NCI-H1436 (cell line): ENCODE measurements at places on chromosomes 12 and 14.

- no peak for DNase-seq
Measured at GRCh38 chr14:56199095-56199981, 81.1 kb downstream of the PELI2 start.

DNA sequence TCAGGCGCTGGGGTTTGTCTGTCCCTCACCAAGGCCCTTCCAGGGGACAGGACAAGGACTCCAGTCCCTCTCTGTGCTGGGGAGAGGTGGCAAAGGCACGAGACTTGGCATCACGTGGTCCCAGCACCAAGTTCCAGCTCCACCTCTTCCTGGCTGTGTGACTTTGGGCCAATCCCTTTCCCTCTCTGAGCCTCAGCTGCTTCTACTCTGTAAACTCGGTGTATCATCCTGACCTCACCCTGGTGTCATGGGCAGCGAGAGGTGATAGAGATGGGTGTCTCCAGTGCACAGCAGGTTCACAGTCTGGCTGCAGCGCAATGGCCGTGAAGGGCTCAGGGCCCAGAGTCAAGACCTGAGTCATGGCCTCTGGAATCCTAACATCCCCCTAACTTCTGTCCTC, 54.0 kb downstream of the MVK start:
- no peak for DNase-seq

- peak; percentile 18 for DNase-seq
Measured at GRCh38 chr12:106342397-106343213, 14.9 kb upstream of the POLR3B start.

DNA sequence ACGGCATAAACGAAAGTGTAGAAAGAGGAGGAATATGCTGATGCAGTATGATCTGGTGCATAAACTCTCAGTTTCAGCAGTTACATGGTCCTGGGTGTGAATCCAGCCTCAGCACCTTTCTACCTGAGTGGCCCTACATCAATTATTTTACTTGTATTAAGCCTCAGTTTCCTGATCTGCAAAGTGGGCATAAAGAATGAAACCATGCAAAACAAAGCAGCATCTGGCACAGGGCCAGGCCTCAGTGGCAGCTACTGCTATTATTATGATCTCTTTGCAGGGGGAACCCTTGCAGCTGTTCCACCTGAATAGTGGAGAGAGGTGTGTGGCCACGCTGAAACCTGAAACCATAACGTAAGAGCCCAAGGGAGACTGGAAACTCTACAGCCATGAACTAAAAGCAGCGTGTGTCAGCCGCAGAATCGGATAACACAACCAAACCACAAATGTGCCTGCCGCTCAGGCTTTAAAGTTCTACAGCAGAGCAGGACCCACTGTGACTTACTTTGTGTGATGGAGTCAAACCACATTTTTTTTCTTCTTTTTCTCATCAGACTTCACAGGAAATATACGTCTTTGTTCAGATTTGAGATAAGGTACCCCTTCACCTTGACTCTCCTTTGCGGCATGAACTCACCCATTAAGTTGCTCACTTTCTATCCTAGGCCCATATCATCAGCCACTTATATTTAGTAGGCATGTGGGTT, 29.2 kb upstream of the FOS start:
- peak; percentile 72 for DNase-seq

DNA sequence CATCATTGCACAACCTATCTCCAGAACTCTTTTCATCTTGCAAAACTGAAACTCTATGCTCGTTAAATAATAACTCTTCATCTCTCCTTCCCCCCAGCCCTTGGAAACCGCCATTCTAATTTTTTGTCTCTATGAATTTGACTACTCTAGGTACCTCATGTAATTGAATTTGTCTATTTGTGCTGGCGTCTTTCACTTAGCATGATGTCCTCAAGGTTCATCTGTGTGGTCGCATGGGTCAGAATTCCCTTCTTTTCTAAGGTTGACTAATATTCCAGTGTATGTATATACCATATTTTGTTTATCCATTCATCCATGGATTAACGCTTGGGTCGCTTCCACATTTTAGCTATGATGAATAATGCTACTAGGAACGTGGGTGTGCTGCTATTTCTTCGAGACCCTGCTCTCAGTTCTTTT, 80.1 kb downstream of the PLXNC1 start:
- no peak for DNase-seq

DNA sequence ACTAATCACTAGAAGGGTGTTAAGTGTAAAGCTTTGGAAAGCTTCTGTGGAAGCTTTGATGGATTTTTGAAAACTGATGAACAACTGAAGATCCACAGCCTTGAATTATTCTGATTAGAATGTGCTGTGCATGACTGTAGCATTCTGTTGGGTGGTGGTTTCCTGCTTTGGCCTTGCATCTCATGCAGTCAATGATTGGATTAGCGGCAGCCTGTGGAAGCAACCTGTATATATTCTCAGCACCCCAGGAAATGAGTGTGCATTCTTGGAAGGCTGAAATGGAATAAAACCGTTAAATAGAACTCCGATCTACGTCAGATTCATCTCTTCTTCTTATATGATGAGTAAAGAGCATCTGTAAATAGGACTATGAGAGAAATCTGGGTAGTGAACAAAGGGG, 120.2 kb downstream of the SLC16A7 start:
- DNase-seq: no peak

- DNase-seq: no peak
Measured at GRCh38 chr12:93918262-93918661, 230.1 kb upstream of the PLXNC1 start.

GRCh38 chr12:62730649-62731048, 204.3 kb downstream of the PPM1H start:
- DNase-seq: no peak

GRCh38 chr12:789852-790563, 37.6 kb downstream of the WNK1 start:
- no peak for DNase-seq

GRCh38 chr14:82414853-82415539, 881.3 kb upstream of the SEL1L start:
- DNase-seq: no peak

GRCh38 chr12:110637869-110638441, 24.0 kb downstream of the TCTN1 start:
- no peak for DNase-seq

- no peak for DNase-seq
Measured at GRCh38 chr12:80943338-80943737, 5.6 kb upstream of the LIN7A start.

GRCh38 chr14:67267576-67268328, 26.5 kb downstream of the PALS1 start:
- no peak for DNase-seq

DNA sequence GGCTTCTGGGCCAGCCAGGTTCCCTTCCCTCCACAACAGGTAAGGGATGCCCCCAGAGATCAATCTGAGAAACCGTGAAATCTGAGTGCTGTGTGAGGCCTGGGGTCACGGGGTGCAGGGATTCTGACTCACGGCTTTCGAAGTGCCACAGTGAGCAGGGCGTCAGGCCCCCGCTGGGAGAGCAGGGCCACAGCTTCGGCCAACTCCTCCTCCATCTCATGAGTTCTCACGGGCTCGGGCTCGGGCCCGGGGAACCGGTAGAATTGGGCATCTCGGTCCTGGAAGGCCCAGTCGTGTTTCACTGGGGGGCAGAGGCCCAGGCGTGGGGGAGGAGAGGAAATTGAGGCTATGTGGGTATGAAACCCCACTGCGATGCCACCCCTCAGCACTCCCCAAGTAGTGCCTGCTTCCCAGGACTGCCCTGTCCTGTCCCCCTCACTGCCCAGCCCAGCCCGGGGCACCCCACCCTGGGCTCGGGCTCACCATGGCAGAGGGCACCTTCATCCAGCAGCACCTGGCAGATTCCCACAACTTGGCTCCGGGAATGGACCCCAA, 7.7 kb downstream of the RAPGEF3 start:
- DNase-seq: no peak

GRCh38 chr14:75088566-75089373, 19.3 kb downstream of the ZC2HC1C start:
- DNase-seq: peak; percentile 17

DNA sequence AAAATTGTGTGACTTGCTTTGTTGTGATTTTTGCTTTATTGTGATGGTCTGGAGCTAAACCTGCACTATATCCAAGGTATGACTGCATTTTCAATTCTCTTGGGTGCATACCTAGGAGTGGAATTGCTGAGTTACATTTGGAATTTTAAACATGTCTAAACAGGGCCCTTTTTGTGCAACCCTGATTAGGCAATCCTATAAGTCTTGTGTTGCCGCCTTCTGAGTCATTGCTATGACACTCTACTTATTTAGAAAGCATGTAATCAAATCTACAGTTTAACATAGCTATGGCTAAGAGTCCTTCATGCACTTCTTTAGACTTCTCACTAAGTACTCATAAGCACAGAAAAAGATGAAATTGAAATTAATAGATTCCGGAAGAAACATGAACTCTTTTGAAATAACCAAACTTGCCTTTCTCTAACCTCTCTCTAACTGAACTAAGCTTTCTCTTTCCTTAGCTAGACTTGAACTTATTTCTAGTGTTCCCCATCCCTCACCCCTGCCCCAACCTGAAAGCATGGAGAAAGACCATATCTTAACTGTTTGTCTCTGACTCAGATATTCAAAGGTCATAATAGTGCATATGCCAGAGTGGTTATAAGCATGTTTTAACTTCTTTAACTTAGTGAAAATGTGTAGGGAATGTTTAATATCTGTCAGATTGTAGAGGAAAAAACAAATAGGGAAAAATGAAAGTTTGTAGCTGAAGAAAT, 203.0 kb downstream of the SNAPC1 start:
- DNase-seq: no peak

DNA sequence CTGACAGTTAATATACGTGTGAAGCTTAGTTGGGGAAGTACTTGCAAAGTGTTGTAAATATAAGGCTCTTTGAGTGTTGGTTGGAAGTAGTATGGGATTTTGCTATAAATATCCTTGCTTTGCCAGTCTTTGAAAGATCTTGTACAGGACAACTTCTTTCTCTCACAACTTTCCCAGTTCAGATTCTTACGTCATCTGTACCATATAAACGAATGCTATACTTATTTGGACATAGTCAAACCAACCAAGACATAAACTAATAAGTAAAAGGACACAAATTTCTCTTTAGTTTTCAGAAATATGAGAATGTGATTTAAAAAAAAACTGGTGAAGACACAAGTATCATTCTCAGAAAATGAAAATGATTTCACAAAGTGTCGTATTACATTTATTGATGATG, 153.1 kb upstream of the NPAS3 start:
- no peak for DNase-seq

- DNase-seq: no peak
Measured at GRCh38 chr14:50932156-50932555, 12.1 kb downstream of the PYGL start.

- DNase-seq: no peak
Measured at GRCh38 chr12:6938353-6939190, 5.0 kb upstream of the RNU7-1 start.

DNA sequence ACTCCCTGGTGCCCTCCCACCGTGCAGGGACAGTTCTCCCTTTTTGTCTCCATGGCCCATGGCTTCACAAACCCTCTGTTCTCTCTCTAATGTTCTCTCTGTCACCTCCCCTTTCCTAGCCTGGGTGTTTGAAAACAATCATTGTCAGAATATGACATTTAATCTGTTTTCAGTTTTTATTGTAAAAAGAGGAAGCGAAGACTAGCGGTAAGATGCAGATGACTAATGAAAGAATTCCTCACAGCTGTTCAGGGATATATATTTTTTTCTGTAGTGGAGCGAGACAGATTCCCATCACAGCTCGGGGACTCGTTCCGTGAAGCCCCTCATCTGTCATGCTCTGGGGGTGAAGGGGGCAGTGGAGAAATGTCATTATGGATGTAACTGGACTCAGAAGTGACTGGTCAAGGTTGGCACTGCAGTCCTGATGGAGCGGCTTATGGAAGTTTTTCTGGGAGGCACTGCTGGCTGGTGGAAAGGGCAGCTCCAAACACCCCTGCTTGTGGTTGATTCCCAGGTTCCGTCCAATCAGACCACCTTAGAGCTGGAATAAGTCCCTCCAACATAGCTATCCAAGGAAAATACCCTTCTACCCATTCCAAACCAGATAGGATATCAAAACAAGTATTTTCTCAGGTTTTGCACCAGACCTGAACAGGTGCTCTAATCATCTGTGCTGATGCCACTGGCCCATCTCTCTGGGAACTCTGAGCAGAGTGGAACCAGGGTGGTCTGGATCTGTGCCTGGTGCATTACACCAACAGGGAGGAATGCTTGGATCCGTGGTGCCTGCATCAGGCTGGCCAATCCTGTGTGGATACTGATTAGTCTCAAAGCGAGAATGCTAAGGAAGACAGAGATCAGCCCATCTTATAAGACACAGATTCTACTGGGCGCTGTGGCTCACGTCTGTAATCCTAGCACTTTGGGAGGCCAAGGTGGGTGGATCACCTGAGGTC, 84.7 kb downstream of the GPATCH2L start:
- DNase-seq: no peak

DNA sequence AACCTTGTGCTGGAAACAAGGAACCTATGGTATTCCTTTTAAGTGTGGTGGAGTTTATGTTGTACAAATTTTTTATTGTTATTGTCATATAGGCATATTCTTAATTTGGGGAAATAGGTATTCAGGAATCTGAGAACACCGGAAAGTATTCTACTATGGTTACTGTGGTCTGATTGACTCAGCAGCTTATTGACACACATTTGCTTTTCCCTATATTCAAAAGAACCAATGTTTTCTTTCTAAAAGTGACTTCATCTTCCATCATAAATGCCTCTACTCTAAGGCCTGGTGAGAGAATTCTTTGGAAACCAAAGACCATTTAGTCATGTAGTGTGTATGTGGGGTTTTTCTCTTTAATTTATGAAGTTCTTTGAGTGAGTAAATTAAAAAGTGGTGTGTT, 474.8 kb downstream of the TMTC2 start:
- no peak for DNase-seq

GRCh38 chr12:13044906-13045299, 722 bp downstream of the FAM234B start:
- no peak for DNase-seq

DNA sequence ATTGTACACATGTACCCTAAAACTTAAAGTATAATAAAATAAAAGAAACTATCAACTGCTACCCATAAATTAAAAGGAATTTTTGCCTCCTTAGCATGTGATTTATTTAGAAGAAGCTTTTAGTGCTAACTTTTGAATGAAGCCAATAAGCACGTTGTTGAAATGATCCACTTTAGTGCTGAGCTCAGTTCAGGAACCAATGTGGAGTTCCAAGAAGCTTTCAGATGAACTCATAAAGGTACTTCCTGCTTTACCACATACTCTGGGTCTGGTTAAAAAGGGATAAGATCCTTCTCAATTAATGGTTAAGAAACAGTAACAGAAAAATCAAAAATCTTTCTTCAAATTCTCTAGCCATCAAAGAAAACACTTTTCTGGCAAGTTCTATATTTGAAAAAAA, 39.4 kb downstream of the TMTC1 start:
- no peak for DNase-seq

DNA sequence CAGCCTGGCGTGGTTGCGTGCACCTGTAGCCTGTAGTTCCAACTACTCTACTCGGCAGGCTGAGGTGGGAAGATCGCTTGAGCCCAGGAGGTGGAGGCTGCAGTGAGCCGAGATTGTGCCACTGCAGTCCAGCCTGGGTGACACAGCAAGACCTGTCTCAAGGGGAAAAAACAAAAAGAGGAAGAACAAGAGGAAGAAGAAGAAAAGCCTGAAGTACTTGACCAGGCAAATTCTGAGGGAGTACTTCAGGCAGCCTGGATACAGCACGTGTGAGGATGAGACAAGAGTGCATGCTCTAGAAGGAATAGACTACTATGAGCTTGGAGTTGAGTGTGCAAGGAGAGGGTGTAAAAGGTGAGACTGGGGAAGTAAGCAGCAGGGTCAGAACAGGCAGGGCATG, 1.8 kb downstream of the GDF3 start:
- DNase-seq: no peak

- no peak for DNase-seq
Measured at GRCh38 chr12:50926415-50926814, 25.9 kb upstream of the HIGD1C start.
